ENCODE measurements at places on chromosomes 5 and 9.

- no peak for DNase-seq
These were observed 55.3 kb downstream of the SPEF2 start for GRCh38 chr5:35672995-35673394.

- DNase-seq, result no peak
These were observed 248.7 kb upstream of the SLC30A5 start for GRCh38 chr5:68845131-68845530.

- DNase-seq, result no peak
These were observed 391.6 kb downstream of the DMRTA1 start for GRCh38 chr9:22838266-22838665.

DNA sequence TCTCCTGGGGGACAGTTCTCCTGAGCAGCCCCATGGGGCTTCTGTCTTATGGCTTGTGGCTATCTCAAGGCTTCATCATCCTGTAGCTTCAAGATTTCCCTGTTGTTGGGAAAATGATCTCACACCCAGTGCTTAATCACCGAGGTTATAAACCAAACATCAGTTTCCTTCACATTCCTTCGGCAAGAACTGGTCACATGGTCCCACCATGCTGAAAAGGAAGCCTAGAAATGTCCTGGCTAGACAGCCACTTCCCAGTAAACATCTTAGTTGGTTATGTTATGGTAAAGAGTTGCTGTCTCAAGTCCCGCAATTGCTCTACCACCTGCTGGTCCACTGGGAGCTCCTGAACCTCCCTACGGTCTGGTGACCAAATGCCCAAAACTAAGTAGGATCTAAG, 66.0 kb downstream of the RAB3C start:
- no peak for DNase-seq

DNA sequence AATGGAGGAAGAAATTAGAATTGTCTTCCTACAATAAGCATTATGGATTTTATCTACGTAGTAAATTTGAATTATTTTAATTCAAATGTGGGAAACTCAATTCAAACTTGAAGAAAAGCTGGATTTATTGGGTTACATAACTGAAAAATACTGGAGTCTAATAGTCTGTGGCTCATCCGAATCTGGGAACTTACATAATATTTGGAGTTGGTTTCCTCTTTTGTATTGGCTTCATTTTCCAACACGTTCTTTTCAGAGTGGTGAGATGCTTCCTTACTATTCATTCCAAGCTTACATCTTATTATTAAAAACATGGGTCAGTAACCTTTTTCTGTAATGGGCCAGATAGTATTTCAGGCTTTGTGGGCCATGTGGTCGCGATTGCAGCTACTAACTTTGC, 164.8 kb downstream of the ARHGAP26 start:
- no peak for DNase-seq

GRCh38 chr9:110691002-110691549, 22.5 kb downstream of the MUSK start:
- DNase-seq, result no peak

DNA sequence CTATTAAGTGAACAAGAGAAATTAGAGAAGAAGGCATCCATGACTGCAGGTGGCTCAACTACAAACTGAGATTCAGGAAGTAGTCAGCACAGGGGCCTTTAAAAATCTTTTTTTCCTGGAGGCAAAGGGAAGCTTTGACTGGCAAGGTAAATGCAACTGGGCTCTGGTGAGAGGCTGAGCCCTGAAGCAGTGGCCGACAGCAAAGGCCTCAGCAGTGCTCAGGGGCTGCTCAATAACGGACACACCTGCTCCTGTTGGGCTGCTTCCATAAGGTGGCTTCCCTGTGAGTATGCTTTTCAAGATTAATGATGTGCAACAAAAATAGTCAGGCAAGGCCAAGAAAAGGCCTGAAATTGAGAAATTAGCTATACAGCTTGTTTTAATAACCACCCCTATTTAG, 134.2 kb upstream of the RGMB start:
- no peak for DNase-seq

- no peak for DNase-seq
These were observed 27.6 kb upstream of the CDKN2AIPNL start for GRCh38 chr5:134439210-134439654.

DNA sequence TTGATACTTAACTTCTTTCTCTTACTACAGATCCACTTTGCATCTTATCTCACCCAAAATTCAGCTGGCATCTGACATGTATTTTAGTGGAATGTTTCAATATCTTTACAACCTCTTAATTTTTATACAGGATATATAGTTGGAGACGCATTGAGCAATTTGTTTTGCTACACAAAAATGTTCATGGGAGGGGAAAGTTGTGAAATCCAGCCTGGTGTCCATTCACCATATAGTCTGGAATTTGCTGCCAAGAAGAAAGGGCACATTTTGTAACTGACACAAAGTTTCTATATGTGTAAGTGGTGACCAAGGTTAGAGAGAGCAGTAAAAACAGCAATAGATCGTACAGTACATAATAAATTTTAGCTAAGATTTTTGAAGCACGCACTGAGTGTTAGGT, 14.0 kb upstream of the CHD1 start:
- DNase-seq, result no peak

- no peak for DNase-seq
These were observed 2104.1 kb upstream of the ACO1 start for GRCh38 chr9:30280229-30280900.

GRCh38 chr9:76302947-76303550, 91.2 kb downstream of the RFK start:
- DNase-seq, result no peak

DNA sequence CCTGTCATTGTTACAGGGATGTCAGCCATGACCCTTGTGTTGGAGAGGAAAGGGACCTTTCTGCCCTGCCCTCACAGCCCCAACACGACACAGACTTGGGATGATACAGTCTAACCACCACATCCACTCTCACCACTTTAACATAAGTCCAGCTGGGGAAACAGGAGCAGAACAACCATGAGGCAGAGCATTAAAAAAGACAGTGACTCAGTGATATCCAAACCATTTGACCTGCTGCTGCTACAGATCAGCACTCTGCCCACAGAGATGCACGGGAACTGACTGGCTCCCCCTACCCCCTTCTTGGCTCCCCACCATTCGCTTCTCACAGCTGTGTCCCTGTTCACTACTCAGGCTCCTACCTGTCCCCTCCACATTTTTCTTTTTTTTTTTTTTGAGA, 458.6 kb downstream of the ZNF608 start:
- DNase-seq, result no peak

DNA sequence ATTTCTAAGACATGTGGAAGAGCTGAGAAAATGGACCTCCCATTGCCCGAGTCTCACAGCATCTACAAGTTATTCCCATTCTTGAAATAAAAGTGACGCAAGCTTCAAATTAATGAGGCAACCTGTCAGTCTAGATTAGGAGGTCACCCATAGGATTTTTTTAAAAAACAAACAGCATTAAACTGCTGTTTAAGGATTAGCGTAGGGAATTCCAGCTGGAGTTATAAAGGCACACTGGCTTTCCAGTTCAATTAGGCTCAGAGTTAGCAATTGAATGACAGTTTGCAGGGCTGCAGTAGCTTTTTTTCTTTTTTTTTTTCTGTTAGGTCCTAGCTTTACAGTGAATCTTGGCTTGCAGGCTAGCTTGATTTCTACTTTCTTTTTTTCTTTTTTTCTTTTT, 16.2 kb downstream of the PRKACG start:
- no peak for DNase-seq

- DNase-seq, result no peak
These were observed 79.0 kb downstream of the ADCY2 start for GRCh38 chr5:7474821-7475403.

DNA sequence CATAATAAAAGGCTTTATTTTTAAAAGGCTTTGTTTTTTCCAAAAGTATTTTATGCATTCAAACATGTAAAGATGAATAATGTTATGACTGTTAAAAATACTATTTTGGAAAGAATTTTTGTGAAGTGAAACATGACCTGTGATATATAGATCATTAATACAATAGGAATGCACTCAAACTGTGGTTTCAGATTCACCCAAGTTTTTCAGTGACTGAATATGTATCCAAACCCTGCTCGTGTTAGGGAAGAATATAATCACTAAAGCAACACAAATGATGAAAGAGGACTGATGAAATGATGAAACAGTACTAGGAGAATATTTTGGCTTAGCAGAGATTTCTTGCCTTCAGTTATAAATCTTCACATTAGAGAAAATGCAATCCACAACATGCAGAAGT, 278.0 kb downstream of the ADAMTS6 start:
- DNase-seq, result no peak

DNA sequence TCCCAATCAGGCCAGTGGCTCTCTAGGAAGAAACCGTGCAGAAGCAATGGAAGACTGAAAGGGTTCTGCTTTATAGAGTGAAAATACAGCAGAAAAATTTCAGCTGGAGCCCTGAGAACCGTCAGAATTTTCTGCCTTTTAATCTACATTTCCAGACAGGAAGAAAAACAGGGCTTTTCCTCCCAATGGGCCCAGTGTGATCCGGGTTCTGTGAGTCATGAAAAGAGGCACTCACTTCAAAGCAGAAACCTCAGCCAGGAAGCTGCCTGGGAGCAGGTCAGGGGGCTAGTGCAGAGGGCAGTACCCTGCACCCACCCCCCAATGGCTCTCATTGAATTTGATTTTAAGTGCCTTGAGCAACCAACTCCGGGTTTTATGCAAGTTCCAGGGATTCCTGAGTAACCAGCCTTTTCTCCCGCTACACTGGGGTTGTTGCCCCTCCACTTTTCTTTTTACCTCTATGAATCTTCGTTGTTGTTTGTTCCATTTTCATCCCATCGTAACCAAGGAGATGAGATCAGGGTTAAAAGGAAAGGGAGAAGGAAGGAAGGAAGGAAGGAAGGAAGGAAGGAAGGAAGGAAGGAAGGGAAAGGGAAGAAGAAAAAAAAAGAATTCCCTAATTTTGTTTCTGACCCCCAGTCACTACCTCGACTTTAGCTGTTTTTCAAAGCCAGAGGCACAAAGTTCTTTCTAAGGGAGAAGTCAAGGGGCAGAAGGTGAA, 1.3 kb downstream of the BARHL1 start:
- no peak for DNase-seq

DNA sequence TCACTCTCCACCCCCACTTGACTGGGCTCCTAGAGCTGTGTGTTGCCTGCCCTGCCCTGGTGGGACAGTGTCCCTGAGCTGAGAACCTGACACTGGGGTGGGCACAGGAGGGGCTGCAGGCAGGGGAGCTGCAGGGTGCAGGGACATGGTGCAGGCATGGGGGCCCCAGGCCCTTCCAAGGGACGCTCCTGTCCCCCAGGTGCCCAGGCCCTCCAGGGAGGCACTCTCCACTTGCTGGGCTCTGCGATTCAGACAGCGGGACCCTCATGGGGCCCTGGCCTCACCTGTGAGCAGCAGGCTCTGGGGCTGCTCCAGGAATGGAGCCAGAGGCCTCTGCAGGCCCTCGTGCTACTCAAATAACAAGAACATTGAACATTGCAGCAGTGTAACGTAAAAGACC, 89.4 kb downstream of the BARX1 start:
- DNase-seq, result no peak

GRCh38 chr5:163094492-163095180, 342.8 kb upstream of the CCNG1 start:
- no peak for DNase-seq

DNA sequence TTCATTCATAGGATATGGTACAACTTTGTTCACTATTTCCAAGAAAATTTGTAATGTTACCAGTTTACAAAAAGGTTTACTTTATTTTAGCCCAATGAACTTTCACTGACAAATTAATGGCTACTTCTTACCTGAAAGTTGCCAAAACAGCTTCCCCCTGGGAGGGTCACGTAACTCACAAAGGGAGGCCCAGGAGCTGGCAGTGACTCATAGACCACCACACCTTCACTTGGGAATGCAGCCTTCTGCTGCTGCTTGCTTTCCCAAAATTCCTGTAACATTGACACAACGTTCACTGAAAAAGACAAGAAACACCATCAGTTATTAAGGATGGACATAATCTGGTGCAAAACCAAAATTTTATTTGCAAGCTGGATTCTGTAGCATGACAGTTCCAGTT, 18.1 kb downstream of the LIX1 start:
- no peak for DNase-seq

DNA sequence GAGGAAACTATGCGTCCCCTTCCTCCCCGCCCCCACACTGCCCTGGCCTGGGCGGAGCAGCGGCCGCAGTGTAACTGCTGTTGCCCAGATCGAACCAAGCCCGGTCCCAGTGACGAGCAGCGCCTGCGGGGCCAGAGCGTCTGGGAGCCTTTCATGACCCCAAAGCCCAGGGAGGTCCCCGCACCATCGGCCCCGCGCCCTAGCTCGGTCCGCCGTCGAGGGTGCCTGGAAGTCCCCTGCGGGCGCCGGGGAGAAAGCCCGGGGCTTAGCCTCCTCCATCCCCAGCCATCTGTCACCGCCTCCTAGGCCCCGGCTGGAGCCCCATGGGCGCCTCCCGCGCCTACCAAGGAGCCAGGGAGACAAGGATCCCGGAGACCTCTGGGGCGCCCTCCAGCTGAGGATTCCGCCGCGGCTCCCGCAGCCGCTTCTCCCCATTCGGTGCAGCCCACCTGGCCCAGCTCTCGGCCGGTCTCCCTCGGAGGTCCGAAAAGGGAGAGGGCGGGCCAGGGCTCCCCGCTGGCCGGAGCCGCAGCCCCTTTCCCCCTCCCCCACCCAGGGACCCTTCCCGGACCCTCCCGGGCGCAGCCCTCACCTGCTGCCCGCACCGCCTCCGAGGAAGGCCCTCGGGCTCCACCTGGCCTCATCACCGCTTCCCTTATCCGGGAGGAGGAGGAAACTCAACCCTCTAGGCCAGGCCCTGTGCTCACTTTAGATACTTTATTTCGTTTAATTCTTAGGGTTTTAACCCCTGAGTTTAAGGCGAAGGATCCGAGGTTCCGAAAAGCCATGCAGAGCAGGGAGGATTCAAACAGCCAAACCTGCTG, 45.6 kb downstream of the APTX start:
- DNase-seq, result no peak

DNA sequence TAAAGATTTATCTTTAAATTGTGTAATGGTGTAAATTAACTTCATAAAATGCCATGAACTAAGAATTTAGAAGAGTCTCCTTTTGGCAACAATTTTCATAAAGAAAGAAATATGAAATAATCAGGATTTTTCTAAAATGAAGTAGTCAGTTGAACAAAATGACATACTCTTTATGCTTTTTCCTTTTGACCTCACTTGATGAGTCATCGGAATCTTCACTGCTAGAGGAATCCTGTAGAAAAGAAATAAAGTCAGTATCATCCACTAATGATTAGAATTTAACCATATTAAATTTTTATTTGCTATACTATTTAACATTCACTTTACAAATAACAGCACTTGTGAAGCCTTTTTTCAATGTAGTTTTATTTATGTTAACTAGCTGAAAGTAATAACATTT, 26.1 kb downstream of the CHD1 start:
- DNase-seq, result no peak

Data from activated T-helper 9 cell treated with anti-CD3 and anti-CD28 coated beads, Interleukin-2, amount 50 U/mL, for 16 hours (primary cell).